Stromal cell of bone marrow (primary cell): ENCODE measurements at places on chromosomes 1 and 21.
A peak's percentile ranks its signal among the peaks of the same experiment; 100 is the strongest.

DNA sequence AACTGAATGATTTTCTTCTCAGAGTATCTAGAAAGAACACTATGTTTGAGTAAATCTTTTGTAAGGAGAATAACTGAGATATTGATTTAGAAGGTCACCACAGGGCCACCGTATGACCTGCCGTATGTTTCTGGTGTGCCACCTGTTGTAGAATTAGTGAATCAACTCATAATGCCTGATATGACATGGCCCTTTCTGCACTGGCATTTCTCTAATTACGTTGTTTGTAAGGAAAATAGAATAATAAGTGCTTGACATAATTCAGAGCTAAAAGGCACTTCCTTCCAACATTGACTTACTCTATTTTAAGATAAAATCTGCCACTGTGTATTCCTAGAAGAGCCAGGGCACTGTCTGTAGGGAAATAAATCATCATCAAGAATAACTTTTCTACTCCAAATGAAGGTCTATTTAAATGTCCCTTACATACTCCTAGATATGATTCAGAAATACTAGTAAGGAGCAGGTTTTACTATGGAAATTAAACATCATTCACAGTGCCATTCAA is 101.7 kb downstream of the PHTF1 start:
- no peak for DNase-seq

DNA sequence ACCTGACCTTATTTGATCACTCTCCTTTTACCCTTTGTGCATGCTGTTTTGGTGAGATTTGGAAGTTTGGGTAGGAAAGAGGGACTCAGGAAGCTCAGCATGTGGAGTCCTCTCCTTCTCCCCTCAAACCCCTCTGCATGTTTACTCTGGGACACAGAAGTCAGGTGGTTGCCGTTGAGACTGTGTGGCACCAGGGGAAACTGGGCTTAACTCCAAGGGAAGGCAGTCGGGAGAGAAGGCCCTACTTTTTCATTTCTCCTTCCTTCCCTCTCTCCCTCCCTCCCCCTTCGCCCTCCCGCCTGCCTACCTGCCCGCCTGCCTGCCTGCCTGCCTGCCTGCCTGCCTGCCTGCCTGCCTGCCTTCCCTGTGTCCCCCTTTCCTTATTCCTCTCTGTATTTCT is 34.8 kb upstream of the TTC22 start:
- no peak for DNase-seq

DNA sequence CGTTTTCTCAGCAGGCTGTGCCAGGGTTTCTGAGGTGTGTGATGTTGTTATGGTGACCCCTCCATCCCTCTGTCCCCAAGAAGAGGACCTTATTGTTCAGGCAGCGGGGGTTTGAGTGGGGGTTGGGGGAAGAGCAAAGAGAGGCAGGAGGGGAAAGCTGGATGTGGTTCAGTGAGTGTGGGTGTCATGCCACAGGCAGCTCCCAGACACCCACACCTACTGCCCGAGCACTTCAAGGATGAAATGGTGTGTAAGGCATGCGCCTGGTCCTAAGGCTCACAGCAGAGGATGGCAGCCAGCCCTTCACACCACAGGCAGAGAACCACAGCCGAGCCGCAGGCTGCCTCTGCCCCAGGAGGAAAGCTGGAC is 49.9 kb upstream of the STUM start:
- no peak for DNase-seq

- no peak for DNase-seq
These were observed 64.9 kb downstream of the CD2 start for GRCh38 chr1:116819081-116819480.

GRCh38 chr1:185533596-185533995 is 200.6 kb upstream of the HMCN1 start:
- DNase-seq = no peak

- DNase-seq = no peak
These were observed 250.6 kb downstream of the TM2D1 start for GRCh38 chr1:61474269-61474817.

- DNase-seq = no peak
These were observed 92.2 kb downstream of the POU2F1 start for GRCh38 chr1:167312871-167313270.

- no peak for DNase-seq
These were observed 9.8 kb downstream of the ERRFI1 start for GRCh38 chr1:8016210-8016894.

DNA sequence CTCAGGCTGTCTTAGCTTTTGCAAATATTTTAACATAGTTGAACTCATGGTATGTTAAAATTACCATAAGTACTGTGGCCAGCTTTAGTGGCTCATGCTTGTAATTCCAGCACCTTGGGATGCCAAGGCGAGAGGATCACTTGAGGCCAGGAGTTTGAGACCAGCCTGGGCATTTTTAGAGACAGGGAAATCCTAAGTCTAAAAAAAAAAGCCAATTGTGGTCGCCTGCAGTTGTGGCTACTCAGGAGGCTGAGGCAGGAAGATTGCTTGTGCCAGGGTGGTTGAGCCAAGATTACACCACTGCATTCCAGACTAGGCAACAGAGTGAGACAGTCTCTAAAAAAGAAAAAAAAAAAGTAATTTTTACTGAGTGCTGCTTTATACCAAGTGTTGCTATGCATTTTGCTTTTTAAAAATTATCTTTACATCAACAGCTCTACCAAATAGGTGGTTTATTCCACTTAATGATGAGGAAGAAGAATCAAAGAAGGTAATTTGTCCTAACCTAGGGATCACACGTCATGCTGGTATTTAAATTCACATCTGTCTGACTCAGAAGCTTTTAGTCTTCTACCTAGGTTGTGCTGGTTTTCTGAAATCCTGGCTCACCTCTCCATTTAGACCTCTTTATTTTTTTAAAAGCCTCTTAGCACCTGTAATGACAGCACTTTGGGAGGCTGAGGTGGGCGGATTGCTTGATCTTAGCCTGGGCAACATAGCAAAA is 16.8 kb downstream of the PPP1R12B start:
- DNase-seq = no peak

DNA sequence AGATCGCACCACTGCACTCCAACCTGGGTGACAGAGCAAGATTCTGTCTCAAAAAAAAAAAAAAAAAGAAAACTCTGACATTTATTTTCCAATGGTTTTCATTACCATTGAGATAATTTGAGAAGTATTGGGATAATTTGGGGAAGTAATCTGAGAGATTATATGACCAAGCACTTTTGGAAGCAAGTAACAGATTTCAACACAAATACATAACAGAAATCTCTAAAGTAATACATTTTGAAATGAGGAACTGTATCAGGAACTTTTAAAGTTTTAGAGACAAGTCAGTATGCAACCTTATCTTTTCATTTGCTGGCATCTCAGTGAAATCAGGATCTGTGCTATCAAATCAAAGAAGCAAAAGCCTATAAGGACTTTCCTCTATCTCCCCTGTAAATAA is 25.4 kb upstream of the SLC16A1 start:
- no peak for DNase-seq

- no peak for DNase-seq
These were observed 803 bp upstream of the FLAD1 start for GRCh38 chr1:154982341-154982740.

GRCh38 chr1:230824919-230825721 is 43.2 kb downstream of the C1orf198 start:
- peak; percentile 72 for DNase-seq

DNA sequence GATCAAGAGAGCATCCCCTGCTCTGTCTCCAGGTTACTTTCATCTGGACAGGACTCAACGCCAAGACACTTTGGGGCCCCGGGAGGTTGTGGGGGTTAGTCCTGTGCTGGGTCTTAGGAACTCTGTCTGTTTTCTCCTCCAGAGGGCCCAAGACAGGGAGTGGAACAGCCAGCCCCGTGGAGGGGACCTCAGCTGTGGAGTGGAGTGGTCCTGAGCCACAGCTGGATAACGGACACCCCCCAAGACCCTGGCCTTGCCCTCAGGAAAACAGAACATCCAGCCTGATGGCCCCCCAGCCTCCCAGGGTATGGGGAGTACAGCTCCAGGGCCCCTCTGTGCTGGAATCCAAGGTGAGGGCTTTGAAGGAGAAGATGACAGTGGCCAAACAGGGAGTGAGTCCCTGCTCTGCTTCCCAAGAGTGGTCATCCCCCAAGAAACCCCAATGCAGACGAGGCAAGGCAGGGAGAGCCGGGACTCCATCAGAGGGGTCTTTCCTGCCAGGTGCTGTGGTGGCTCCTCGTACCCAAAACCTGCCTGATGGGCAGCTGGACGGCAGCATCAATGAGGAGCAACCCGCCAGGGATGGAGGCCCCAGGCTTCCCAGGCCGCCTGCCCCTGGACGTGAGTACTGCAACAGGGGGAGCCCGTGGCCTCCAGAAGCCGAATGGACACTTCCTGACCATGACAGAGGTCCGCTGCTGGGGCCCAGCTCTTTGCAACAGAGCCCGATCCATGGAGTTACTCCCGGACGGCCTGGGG is 3.5 kb downstream of the KIAA1614 start:
- no peak for DNase-seq

GRCh38 chr1:36947384-36947783 is 86.9 kb downstream of the GRIK3 start:
- DNase-seq = no peak

DNA sequence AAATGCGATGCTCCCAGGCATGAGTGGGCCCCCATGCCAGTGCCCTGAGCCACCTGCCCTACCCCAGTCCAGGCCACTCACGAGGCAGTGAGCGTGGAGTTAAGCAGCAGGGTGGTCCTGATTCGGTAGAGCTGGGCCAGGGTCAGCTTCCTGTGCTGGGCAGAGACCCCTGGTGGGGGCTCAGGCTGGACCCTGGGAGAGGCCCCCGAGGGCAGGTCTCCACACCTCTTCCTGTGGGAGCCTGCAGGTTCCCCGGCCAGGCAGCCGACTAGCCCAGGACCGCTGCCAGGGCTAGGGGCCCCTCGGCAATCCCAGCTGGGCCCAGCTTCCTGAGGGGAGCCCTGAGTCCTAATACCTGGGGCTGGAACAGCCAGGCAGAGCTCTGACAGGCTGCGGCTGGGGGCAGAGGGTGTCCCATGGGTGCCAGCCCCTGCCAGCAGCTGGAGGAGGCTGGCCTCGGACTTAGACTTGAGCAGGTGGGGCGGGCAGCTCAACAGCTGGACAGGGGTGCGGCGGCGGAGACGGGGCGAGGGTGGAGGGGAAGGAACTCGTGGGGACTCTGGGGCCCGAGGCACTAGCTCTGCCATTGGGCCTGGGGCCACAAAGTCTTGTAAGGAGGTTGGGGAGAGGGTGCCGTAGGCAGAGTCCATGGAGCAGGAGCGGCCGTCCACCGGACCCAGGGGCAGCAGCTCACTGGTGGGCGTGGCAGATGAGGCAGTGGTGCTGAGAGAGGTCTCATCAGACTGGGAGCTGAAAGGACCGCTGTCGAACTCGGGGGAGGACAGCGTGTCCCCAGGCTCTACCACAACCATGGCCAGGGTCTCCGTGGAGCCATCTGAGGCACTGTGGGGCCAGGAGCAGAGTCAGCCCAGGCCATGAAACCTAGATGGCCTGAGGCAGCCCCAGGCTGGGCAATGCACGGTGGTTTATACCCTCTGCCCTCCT is 2.0 kb upstream of the TNFRSF25 start:
- DNase-seq = no peak

DNA sequence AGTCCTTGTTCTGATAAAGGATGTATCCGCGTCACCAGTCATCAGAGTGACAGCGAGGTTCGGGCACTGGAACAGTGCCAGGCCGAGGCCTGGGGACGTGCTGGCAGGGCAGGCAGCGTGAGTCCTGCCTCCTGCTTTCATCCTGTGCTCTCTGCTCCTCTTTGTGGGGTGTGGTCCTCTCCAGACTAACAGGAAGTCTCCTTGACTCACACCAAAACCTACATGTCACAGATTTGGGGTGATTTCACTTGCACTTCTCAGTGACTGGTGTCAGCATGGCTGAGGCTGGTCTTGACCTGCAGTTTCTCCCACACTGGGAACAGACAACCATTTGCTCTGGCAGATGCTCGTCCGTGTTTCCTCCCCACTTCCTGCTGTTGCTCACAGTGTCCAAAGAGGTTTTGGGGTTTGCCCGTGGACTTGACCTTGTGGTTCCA is 8.8 kb upstream of the NLRP3 start:
- DNase-seq = no peak

GRCh38 chr1:65459397-65459768 is 38.9 kb downstream of the LEPR start:
- no peak for DNase-seq

DNA sequence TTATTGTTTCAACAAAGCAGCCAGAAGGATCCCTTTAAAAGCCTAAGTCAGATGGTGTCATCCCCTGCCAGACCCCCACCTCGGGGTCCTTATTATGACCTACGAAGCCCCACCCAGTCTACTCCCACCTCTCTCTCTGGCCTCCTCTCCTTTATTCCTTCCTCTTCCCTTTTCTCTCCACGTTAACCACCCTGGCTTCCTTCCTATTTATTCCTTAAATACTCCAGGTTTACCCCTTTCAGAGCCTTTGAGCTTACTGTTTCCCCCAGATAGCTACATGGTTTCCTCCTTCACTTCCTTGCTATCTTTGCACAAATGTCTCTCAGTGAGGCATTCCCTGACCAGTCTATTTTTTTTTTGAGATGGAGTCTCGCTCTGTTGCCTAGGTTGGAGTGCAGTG is 12.0 kb upstream of the SLC9A1 start:
- no peak for DNase-seq

DNA sequence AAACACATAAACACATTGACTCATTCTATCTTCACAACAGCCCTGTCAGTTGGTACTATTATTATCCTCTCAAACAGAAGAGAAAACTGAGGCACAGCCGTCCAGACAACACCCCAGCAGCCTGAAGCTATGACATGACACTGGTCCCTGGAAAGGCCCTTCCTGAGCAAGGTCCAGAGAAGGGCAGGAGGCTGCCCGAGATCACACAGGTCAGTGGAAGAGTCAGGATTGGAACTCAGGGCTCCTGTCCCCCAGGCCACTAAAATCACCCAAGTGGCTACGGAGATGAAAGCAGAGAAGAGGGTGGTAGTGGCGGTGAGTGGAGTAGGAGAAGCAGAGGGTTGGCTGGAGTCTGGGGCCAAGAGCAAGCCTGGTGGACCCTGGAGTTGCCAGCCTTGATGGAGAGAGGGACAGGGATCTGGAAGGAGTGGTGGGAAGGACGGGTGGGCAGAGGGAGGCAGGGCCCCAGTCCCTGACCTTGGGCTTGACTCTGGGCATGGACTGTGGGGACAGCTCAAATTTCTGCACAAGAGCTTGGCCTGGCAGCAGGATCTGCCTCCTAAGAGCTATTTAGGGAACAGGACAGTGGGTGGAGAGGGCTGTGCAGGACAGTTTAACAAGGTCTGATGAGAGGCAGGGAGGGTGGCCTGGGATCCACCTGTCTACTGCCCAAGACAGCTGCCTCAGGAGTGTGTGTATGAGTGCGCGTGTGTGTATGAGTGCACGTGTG is 15.8 kb downstream of the MYOM3 start:
- DNase-seq = no peak

- DNase-seq = no peak
These were observed 22.4 kb downstream of the CASZ1 start for GRCh38 chr1:10773851-10774614.

DNA sequence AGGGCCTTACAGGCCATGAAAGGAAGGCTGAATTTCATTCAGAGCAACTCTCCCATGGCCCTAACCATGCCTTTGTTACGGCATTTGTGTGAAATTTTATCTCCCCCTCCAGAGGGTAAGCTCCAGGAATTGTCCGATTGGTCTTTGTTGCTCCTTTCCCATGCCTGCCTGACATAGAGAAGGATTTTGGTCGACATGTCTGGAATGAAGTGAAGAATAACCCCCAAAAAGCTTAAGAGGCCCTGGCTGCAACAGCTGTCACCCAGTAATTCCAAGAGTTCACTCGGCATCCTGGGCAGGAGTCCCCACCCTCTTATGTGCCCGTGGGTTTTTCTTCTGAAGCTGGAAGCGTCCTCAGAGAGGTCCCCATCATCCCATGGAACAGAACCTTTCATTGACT is 20.6 kb downstream of the CDA start:
- no peak for DNase-seq

- no peak for DNase-seq
These were observed 160.2 kb downstream of the VAV3 start for GRCh38 chr1:107804741-107805140.

GRCh38 chr1:66265796-66266195 is 268.2 kb upstream of the SGIP1 start:
- DNase-seq = no peak
